ENCODE measurements at places on chromosomes 5 and 9.

DNA sequence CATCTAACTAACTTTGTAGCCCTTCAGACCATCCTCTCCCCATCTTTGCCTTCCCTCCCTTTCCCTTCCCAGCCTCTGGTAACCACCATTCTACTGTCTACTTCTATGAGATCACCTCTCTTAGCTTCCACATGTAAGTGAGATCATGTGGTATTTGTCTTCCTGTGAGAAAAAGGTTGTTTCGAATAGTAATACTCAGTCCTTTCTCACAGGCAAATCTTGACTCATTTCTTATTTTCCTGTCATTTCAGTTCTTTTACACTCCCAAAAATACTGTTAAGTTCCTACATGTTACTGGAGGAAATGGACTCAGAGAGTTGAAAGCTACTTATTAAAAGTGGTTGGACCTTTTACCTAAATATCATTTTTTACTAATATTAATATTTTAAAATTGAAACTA is 82.1 kb downstream of the SLF1 start:
- DNase-seq, result no peak

DNA sequence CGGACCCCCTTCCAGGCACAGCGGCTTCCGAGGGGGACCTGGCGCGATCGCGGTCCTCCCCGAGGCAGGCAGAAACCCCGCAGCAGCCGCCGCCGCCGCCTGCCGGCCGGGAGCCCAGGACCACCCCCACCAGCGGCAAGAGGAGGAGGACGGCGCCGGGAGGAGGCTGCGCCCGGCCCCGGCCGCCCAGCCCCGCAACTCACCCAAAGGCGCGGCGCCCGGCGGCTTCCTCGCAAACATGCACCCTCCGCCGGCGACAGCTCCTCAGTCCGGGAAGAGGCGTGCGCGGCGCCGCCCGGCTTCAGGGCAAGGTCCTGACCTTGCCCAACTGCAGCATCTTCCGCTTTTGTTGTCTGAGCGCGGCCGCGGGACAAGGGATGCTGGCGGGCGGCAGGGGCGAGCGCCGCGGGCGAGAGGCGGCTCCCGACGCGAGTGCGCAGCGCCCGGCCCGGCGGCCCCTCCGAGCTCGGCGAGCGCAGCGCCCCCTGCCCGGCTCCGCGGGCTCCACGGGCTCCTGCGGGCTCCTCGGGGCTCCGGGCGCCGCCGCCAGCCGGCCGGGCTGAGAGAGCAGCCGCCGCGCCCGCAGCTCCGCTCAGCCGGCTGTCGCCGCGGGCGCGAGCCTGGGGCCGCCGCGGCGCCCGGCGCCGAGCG is 507 bp downstream of the CTNND2 start:
- no peak for DNase-seq

GRCh38 chr5:169395136-169395535 is 94.2 kb upstream of the SLIT3 start:
- DNase-seq, result no peak

DNA sequence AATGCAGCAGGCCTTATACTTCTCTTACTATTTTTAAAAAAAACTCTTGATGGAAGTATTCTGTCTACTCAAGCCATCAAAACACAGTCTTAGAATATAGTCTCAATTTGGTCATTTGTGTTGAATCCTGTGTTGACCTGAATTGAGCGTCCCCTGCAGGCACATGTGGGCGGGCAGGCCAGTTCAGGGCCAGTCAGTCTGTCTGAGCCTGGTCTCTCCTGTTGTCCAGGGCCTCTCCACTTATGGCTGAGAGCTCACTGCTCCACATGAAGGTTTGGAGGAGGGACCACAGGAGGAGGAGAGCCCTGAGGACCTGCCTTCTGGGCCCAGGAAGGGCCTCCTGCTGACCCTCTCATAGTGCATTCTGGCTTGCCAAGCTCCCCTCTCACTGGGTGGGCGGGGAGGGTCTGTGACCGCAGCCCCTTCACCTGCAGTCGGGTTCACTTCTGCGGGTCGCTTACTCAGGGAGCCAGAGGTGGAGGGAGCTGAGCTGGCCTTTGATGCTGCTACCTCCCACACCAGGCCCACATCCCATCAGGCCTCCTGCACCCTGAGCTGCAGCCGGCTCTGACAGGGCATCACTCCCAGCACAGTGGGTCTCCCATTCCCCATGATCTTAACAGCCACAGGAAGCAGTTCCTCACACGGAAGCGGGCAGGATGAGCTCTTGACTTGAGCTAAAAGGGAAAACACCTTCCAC is 178.2 kb upstream of the S1PR3 start:
- no peak for DNase-seq

DNA sequence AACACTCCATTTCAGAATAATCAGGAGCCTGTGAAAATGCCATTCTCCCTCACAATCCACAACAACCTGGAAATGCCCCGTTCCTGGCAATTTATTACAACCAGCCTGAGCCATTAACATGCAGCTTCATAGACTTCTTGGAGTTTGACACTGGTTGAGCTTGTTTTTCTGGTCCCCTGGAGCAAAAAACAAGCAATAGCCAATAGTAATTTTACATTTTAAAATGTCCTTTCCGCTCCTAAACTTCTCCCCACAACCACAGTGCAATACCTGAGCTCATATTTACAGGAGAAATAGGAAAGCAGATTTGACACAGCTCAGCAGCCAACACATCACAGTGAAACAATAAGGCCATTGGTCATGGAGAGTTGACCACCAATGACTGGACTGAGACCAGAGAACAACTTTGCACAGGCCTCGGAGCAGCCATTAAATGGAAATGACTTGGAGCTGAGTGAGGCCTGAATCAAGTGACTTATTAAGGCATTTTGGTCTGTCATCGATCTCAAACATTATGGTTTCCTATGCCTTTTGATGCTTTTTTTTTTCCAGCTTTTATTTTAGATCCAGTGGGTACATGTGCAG is 73.0 kb downstream of the ENC1 start:
- no peak for DNase-seq

- DNase-seq, result no peak
These were observed 78.1 kb upstream of the PRLR start for GRCh38 chr5:35308421-35308820.

DNA sequence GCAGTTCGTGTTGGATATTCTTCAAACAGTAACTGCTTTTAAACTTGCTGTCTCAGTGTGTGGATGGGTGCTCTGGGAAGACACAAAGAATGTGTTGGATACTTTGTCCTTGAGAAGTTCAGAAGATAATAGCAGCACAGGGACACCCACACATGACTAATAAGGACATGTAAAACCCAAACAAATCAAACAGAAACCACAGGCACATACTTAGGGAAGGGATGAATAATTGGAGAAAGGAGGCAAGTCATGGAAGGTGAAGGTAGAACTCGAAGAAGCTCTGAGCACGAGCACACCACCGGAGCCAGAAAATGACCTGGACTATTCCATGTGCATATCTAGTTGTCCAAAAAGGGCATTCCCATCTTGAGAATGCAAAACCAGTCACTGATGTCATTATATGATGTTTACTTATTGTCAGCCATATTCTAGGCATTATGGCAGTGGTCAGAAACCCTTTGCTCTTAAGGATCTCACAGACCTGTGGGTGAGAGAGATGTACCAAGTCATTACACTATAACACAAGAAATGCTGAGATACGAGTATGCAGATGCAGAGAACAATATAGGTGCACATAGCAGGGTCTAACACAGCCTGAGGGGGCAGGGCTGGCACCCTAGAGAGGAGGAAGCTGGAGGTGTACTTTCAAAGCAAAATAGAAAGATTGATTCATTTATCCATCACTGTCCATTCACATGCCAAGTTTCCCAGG is 152.9 kb downstream of the PIK3R1 start:
- DNase-seq, result no peak

- no peak for DNase-seq
These were observed 406.4 kb upstream of the CLINT1 start for GRCh38 chr5:158265346-158265745.

DNA sequence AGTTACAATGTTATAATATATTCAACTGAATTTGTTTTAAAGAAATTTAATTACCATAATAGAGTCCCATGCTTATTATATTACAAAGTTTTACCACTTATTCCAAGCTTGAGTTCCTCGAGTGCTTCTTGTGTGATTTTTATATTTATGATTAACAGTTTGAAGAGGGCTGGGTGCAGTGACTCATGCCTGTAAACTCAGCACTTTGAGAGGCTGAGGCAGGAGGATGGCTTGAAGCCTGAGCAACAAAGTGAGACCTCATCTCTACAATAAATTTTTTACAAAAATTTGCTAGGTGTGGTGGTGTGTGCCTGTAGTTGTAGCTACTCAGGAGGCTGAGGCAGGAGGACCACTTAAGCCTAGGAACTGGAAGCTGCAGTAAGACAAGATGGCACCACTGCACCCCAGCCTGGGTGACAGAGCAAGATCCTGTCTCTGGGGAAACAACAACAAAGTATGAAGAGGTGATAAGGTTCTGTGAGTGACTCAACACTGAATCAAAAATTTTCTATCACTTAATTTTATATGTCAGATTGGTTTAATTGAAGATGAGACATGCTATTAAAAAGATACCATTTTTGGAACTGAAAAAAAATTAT is 9.2 kb downstream of the POC5 start:
- DNase-seq, result no peak

DNA sequence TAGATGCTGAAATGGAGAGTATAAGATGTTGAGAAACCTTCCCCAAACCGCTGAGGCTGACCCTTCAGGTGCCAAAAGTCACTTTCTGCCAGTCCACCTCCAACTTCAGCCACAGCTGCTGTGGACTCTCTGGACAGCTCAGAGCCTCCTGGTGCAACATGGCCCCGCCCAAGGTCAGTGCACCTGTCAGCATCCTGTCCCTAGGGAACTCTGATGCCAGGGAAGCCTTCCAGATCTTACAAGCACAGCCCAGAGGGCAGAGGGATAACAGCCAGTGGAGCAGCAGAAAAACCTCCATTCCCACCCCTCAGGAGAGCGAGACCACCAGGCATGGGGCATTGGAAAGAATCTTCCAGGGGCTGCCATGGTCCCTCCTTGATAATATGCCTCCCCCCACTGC is 10.5 kb upstream of the PTGES2 start:
- no peak for DNase-seq

DNA sequence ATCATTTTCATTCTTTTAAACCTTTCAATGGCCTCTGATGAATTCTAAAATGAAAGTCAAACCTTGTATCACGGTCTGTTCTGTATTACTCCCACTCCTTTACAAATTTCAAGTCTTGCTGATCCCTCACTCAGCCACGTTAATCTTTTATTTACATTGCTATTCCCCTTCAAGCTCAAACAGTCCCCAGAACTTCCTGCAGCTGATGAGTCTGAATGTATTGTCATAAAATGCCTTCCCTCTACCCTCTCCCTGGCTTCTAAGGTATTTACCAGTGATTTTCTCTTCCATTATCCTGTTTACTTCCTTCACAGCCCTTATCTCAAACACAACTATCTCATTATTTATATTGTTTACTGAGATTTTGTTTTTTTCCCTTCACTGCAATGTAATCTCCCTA is 562.3 kb upstream of the C9orf72 start:
- no peak for DNase-seq

- no peak for DNase-seq
These were observed 2071.2 kb upstream of the CDH6 start for GRCh38 chr5:29122306-29122705.

DNA sequence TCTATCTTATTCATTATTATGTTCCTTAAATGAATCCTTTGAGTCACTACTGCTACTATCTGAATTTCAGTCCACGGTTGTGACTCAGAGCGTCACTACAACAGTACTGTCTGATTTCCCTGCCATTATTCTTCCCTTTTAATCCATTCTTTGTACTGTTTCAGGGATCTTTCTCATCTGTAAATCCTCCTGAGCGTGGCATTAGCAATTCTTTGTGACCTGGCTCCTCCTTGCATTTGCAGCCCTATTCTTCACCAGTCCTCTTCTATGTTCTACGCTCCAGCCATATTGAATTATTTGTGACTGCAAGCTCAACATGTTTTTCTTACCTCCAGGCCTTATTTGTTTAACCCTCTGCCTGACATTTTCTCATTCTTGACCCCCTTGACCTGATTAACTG is 5.9 kb downstream of the PRPF4 start:
- no peak for DNase-seq

DNA sequence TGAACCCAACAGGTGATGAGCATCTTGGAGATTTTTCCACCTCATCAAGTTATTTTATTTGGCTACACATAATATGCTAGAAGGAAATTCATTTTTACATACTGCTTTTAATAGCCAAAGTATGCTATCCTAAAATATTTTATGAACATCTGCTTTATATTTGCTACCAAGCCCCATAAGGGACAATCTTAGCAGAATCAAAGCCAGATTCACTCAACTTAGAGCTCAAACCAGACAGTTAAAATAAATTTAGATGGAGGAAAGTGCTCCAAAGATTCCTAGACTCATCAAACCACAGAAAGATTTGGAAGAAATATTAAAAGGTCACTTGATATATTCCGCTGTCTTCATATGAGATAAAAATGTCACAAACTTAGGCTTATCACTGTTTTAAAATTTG is 637.1 kb upstream of the CCNG1 start:
- no peak for DNase-seq

GRCh38 chr9:73050065-73050816 is 97.4 kb upstream of the ALDH1A1 start:
- DNase-seq, result no peak

GRCh38 chr9:135958485-135958884 is 2.7 kb downstream of the UBAC1 start:
- no peak for DNase-seq

DNA sequence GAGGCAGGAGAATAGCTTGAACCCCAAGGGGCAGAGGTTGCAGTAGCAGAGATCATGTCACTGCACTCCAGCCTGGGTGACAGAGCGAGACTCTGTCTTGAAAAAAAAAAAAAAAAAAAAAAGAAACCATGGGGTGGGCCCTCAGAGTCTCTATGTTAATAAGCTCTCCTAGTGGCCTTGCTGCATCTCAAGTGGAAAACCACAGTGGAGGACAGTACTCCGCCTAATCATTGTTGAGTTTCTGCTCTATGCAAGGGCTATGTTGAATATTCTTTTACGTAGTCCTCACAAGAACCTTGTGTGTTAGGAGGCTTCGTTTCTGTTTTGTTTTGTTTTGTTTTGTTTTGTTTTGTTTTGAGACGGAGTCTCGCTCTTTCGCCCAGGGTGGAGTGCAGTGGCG is 48.9 kb downstream of the TJP2 start:
- no peak for DNase-seq

DNA sequence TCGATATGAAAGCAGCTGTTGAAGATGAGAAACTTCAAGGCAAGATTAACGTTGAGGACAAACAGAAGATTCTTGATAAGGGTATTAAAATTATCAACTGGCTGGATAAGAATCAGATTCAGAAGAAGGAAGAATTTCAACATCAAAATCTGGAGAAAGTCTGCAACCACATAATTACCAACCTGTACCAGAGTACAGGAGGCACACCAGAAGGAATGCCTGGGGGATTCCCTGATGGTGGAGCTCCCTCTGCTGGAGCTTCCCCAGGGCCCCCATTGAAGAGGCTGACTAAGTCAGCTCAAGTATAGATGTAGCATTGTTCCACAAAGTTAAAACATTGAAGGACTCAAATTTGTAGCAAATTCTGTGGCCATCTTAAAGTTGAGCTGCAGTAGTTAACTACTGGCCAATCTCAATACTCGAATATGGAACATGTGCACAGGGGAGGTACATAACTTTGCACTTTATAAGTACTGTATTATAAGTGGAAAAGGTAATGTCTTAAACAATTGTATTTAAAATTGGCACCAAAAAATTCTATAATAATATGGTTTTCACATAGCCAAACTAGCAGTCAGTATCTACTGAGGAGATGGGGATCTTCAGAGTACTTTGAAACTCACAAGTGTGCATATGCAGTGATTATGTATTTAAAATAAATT is 237.5 kb downstream of the CHSY3 start:
- DNase-seq, result no peak

- DNase-seq, result no peak
These were observed 1.1 kb downstream of the POLR1E start for GRCh38 chr9:37486616-37487548.

Data from osteocyte (in vitro differentiated cells).